ENCODE measurements at places on chromosomes 7 and 10.
A peak's percentile ranks its signal among the peaks of the same experiment; 100 is the strongest.

DNA sequence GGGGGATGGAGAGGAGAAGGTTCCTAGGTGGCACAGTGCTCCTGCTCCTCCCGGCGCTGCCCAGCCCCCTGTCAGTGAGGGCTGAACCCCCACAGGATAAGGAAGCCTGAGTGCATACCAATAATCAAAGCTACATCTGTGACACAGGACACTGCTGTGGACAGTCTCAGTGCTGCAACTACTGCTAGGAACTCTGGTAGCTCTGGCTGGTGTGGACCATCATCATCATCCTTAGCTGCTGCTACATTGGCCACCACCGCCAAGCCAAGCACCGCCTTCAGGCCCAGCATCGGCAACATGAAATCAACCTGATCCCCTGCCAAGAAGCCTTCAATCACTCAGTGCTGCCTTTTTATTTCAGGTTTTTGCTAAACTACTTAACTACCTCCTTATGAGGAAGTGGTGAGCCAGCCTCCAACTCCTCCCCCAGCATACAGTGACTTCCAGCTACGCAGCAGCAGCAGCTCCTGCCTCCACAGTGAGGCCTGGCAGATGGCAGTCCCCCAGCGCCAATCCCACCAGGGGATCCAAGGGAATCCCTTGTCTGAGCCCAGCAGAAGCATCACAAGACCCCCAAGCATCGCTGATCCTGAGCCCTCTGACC lies 32.1 kb upstream of the SLC26A4 start:
- no peak for DNase-seq

DNA sequence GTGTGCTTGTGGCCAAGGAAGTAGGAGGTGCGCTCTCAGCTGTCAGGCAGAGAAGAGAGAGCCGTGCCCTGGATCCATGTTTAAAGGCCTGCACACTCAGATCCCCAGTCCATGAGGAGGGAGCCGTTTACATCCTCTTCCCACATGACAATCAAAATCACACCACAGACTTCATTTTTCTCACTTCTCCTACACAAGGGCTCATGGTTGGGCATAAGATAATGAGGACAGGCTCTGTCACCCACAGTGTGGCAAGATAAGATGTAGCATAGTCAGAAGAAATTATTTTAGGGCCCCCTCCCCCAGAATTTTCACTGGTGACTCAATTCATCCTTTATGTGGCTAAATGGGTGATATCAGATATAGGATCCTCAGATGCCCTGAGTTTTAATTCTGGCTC lies 35.9 kb upstream of the INHBA start:
- no peak for DNase-seq

DNA sequence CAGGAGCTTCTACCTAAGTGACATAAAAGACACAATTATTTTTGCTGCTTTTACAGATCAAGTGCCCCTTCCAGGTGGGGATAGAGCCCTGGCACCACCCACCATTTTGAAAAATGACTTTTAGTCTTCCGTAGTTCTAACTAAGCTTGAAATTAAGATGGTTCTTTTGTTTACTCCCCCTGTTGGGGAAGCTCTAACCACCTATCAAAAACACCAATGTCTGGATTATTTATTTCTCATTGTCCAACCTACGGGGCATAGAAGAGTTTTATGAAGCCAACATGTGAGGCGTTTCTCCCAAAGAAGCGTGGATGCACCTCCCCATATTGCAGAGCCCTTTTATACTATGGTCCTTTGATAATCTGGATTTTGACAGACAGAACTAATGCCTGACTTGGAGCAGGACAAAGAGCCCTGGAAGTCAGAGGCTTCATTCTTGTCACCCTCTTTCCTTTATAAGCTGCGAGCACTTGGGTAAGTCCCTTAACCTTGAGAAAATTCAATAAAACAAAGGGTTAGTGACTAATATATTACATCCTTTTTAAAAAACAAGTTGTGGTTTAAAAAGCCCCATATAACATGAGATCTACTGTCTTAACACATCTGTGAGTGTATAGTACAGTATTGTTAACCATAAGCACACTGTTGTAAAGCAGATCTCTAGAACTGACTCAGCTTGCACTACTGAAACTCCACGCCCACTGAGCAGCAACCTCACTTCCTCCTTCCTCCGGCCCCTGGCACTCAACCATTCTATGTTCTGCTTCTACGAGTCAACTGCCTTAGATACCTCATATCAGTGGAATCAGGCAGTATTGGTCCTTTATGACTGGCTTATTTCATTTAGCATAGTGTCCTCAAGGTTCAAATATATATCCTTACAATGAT lies 67.5 kb downstream of the ATXN7L1 start:
- peak; percentile 44 for DNase-seq

GRCh38 chr10:7833210-7833609 lies 14.9 kb downstream of the TAF3 start:
- no peak for DNase-seq
